ENCODE measurements at places on chromosomes 4 and X.

DNA sequence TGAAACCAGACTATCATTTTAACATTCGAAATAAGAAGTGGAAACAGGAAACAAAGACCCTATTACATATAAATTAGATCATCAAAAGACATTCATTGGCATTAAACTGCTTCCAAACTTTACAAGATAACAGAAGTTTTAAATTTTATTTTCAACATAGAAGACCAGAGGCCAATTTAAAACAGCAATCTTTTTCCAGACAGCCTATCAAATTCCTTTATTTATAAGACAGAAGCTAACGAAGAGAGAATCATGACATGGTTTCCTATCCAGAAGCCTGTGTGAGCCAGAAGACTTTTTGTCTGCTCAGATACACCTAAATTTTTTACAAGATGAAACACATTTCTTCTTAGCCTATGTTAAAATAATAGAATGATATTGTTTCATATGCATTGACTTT is 291.9 kb downstream of the PPP3CA start:
- DNase-seq = no peak

DNA sequence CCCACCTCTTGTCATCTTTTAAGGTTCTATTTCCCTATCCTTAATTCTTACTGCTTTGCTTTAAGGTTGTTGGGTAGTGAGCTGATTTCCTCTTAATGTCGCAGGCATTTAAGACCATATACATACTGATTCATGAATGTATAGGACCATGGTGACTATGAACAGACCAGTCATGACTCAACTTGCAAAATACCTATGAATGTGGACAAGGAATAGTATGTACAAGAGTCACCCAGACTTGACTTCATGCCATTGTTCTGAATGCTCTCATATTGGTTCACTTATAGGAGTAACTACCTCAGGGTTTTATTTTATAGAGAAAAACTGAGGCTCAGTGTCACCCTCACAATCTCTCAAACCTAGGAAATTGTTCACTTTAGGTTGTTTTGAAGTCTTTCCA is 44.3 kb downstream of the CCNG2 start:
- DNase-seq = no peak

DNA sequence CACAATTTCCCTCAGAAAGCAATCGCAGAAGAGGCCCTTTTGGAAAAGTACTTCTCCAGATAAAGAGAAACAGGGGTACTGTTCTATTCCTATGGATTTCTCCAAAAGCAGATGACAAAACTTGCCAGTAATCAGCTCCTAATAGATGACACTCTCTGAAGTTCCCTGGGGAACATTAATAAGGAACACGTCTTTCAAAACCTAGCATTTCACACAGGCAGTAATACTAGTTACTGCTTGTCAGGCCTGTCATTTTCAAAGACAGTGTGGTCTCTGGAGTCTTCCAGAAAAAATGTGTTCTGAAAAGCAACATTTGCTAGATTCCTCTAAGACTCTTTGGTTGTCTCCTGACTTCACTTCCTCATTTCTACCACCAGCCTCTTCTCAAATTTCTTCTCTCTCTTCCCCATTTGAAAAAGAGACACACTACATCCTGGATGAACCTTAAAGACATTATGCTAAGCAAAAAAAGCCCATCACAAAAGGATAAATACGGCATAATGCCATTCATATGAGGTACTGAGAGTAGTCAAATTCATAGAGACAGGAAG is 47.3 kb downstream of the CHRDL1 start:
- DNase-seq = no peak

GRCh38 chr4:130814896-130815295 is 1718.9 kb downstream of the C4orf33 start:
- no peak for DNase-seq

Data from lung (tissue), 17 donors.